ENCODE measurements at places on chromosomes 11 and 22. TPM values are rescaled to one million over a fixed set of nuclear protein-coding genes. Genes with fewer than 3 reads are reported as not detected.

Gene TMEM86A
- total RNA-seq = 3.7 TPM

Gene MMP11
- 9.7 TPM for total RNA-seq

Gene RIC3
- total RNA-seq = 34.9 TPM

Gene OR52I1
- not detected for total RNA-seq

Gene TBX10
- total RNA-seq = not detected

Gene MRGPRE
- 0.33 TPM for total RNA-seq

Gene LRRC10B
- 4.4 TPM for total RNA-seq

Gene MCM5
- total RNA-seq = 11.8 TPM

Gene SF1
- total RNA-seq = 368 TPM

Gene HORMAD2
- total RNA-seq = not detected

Gene CAPN5
- 12.5 TPM for total RNA-seq

Gene CERK
- total RNA-seq = 23.9 TPM

Gene SLC22A8
- total RNA-seq = not detected

Gene MYRF
- 0.54 TPM for total RNA-seq

Gene PATE1
- not detected for total RNA-seq

Gene ISX
- total RNA-seq = 0.83 TPM

Gene OPCML
- total RNA-seq = 0.14 TPM

Data from sigmoid colon (tissue), 7 donors.